ENCODE measurements at places on chromosomes 12 and 14. TPM values are rescaled to one million over a fixed set of nuclear protein-coding genes. Genes with fewer than 3 reads are reported as not detected.

The HCAR3 gene
- not detected for total RNA-seq

The PLEKHG7 gene
- 1.5 TPM for total RNA-seq

GRCh38 chr12:70948976-70949336 lies 28.4 kb upstream of the PTPRR start:
- H3K27ac ChIP-seq = no peak overlapping the region
- no peak overlapping the region for H3K4me3 ChIP-seq
- H3K4me1 ChIP-seq = no peaks in the 10 kb centered on the region
- no peak for DNase-seq

The CACNA2D4 gene
- 7.3 TPM for total RNA-seq

The KCNK13 gene
- 1.4 TPM for total RNA-seq

GRCh38 chr14:65006261-65006721 lies 19.6 kb downstream of the FNTB start:
- no peak overlapping the region for H3K27ac ChIP-seq
- H3K36me3 ChIP-seq = peaks cover 7% of the 10 kb centered on the region
- H3K4me1 ChIP-seq = no peaks in the 10 kb centered on the region
- DNase-seq = peak; percentile 62
- H3K4me3 ChIP-seq = no peak overlapping the region
- no peaks in the 10 kb centered on the region for H3K27me3 ChIP-seq

The RDH5 gene
- total RNA-seq = 11.1 TPM

- no peaks in the 10 kb centered on the region for H3K4me1 ChIP-seq
- no peak for DNase-seq
- no peaks in the 10 kb centered on the region for H3K36me3 ChIP-seq
- no peaks in the 10 kb centered on the region for H3K27me3 ChIP-seq
- no peak overlapping the region for H3K4me3 ChIP-seq
- no peak overlapping the region for H3K27ac ChIP-seq
Observed at GRCh38 chr14:101188571-101188915, 285.0 kb upstream of the RTL1 start.

GRCh38 chr14:74950795-74951442 lies 4.5 kb downstream of the PGF start:
- no peaks in the 10 kb centered on the region for H3K27me3 ChIP-seq
- no peaks in the 10 kb centered on the region for H3K36me3 ChIP-seq
- no peak overlapping the region for H3K4me3 ChIP-seq
- no peaks in the 10 kb centered on the region for H3K4me1 ChIP-seq

The LPAR5 gene
- total RNA-seq = 4.9 TPM

The SDSL gene
- total RNA-seq = 22.8 TPM

- DNase-seq = no peak
- H3K4me3 ChIP-seq = no peak overlapping the region
- H3K4me1 ChIP-seq = no peaks in the 10 kb centered on the region
Observed at GRCh38 chr12:72141381-72141780, 130.8 kb upstream of the TRHDE start.

- DNase-seq = peak; percentile 97
- peaks cover 4% of the 10 kb centered on the region for H3K36me3 ChIP-seq
- peaks cover 4% of the 10 kb centered on the region for H3K4me1 ChIP-seq
- no peaks in the 10 kb centered on the region for H3K27me3 ChIP-seq
- peak overlapping the region; percentile 97 for H3K27ac ChIP-seq
Observed at GRCh38 chr12:109461846-109462756, 15.0 kb downstream of the KCTD10 start.

- no peak overlapping the region for H3K4me3 ChIP-seq
- H3K27ac ChIP-seq = peak overlapping the region; percentile 40
- H3K4me1 ChIP-seq = peaks cover 7% of the 10 kb centered on the region
- H3K36me3 ChIP-seq = no peaks in the 10 kb centered on the region
- no peaks in the 10 kb centered on the region for H3K27me3 ChIP-seq
- no peak for DNase-seq
Observed at GRCh38 chr12:91817517-91817916, 328.1 kb downstream of the BTG1 start.

The MYH7 gene
- 0.06 TPM for total RNA-seq

GRCh38 chr14:22837114-22837749 lies 847 bp downstream of the MMP14 start:
- no peaks in the 10 kb centered on the region for H3K27me3 ChIP-seq
- peak overlapping the region; percentile 92 for H3K4me3 ChIP-seq
- peak; percentile 69 for DNase-seq
- no peaks in the 10 kb centered on the region for H3K4me1 ChIP-seq

The ACOT4 gene
- 3.1 TPM for total RNA-seq

DNA sequence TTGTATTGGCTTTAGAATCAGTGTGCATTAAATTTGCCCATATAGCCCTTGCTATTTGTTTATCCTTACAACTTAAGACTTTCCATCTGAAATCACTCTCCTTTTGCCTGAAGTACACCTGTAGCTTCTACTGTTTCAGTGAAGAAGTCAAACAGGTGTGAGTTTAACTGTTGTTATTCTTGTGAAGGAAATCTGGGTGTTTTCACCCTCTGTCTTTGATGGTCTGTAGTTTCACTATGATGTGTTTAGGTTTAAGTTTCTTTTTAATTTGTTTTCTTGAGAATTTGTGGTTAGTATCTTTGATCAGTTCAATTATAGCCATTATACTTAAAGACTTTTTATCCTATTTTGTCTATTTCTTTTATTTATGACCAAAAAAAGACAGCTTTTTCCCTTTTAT lies 68.9 kb upstream of the BBS10 start:
- no peaks in the 10 kb centered on the region for H3K27me3 ChIP-seq
- no peak overlapping the region for H3K27ac ChIP-seq
- no peak overlapping the region for H3K4me3 ChIP-seq
- no peaks in the 10 kb centered on the region for H3K4me1 ChIP-seq

The INSM2 gene
- not detected for total RNA-seq

The SLC2A13 gene
- total RNA-seq = 18.6 TPM

GRCh38 chr14:23045419-23046357 lies 3.7 kb downstream of the PSMB11 start:
- no peaks in the 10 kb centered on the region for H3K36me3 ChIP-seq
- no peaks in the 10 kb centered on the region for H3K27me3 ChIP-seq
- H3K4me3 ChIP-seq = no peak overlapping the region
- no peaks in the 10 kb centered on the region for H3K4me1 ChIP-seq
- DNase-seq = no peak
- no peak overlapping the region for H3K27ac ChIP-seq

- no peak for DNase-seq
- H3K27ac ChIP-seq = no peak overlapping the region
- no peak overlapping the region for H3K4me3 ChIP-seq
- no peaks in the 10 kb centered on the region for H3K27me3 ChIP-seq
Observed at GRCh38 chr12:87283886-87284285, 745.3 kb downstream of the C12orf50 start.

DNA sequence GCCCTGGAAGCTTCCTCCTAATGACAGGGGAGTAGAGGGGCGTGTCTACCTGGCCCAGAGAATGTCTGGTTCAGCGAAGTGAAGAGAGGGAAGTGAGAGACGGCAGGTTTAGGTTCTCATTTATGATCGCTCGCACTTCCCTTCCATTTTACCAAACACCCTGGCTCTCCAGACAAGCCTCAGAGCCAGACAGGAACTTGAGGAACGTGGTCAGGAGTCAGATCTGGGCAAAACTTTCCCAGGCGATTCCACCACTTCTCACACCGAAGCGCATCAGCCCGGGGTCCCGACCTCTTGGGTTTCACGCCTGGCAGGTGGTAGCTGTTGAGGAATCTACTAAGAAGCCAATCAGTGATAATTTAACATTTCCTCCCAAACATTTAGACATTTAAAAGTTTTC lies 21.3 kb downstream of the ACTN1 start:
- no peaks in the 10 kb centered on the region for H3K27me3 ChIP-seq
- peaks cover 10% of the 10 kb centered on the region for H3K4me1 ChIP-seq
- DNase-seq = no peak
- H3K4me3 ChIP-seq = no peak overlapping the region

The ADAMTS20 gene
- not detected for total RNA-seq

The TULP3 gene
- 23.0 TPM for total RNA-seq

The ACVRL1 gene
- total RNA-seq = 88.4 TPM

DNA sequence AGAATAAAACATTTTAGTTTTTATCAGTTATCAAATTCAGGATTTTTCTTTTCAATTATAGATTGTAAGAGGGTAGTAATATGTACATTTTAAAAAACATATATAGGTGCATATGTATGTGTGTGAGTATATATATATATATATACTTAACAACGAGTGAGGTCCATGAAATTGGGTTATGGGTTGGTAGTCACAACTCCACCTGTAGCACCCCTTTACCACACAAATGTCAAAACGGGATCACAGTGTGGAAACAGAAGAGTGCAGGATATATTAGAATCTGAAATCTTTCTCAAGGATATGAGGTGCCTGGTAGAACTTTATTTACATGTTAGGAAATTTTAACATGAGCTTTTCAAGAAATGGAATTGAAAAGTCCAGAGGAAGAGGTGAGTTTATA lies 31.3 kb downstream of the MIA2 start:
- H3K27ac ChIP-seq = no peak overlapping the region
- no peaks in the 10 kb centered on the region for H3K4me1 ChIP-seq
- DNase-seq = peak; percentile 50
- H3K36me3 ChIP-seq = no peaks in the 10 kb centered on the region
- no peak overlapping the region for H3K4me3 ChIP-seq

DNA sequence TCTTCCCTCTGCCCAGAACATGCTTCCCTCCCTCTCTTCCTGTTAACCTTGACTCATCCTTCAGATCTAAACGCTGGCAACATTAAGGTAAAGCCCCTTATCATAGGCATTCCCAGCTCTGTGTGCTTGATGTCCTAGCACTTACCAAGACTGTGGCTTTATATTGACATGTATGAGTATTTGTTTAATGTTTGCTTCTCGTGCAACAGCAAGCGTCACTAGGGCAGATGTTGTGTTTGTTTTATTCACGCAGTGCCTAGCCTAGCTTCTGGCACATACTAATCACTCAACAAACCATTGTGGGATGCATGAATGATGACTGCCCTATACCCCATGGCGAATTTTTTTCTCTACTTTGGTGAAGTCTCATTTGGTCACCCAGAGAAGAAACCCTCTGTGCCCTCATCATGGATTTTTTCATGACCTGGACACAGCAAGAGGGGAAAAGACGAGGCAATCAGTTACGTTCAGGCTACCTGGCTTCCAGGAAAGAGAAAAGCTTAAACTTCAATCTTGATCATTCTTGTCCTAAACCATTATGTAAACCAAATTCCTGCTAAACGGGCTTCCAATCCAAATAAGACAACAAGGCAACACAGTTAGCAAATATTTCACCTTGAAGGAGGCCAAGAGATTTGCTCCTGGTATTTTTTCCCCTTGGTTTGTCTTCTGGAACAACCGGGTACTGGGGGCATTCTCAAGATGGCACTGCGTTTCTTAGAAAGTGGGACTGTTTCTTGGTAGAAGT lies 47.9 kb upstream of the SOCS2 start:
- H3K36me3 ChIP-seq = no peaks in the 10 kb centered on the region
- no peaks in the 10 kb centered on the region for H3K27me3 ChIP-seq
- DNase-seq = no peak
- H3K4me3 ChIP-seq = no peak overlapping the region
- H3K27ac ChIP-seq = no peak overlapping the region

DNA sequence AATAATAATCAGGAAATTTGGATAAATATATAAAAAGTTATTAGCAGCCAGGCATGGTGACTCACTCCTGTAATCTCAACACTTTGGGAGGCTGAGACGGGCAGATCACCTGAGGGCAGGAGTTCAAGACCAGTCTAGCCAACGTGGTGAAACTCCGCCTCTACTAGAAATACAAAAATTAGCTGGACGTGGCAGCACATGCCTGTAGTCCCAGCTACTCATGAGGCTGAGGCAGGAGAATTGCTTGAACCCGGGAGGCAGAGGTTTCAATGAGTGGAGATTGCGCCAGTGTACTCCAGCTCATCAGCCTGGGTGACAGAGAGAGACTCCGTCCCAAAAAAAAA lies 64.5 kb downstream of the SYT1 start:
- H3K4me3 ChIP-seq = no peak overlapping the region
- no peaks in the 10 kb centered on the region for H3K4me1 ChIP-seq
- no peak overlapping the region for H3K27ac ChIP-seq
- H3K27me3 ChIP-seq = no peaks in the 10 kb centered on the region
- no peaks in the 10 kb centered on the region for H3K36me3 ChIP-seq
- DNase-seq = no peak

DNA sequence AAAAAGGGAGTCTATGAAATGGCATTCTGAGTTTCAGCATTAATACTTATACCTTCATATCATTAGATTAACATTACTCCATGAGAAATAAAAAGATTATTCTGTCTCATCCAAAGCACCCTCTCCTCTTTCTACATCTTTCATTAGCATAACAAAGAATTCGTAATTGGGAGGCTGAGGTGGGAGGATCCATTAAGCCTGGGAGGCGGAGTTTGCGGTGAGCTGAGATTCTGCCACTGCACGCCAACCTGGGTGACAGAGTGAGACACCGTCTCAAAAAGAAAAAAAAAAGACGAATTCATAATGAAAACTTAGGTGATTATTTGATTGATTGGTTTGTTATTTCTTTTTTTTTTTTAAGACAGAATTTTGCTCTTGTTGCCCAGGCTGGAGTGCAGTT lies 1.8 kb upstream of the CDK17 start:
- no peak for DNase-seq
- no peaks in the 10 kb centered on the region for H3K27me3 ChIP-seq
- H3K36me3 ChIP-seq = no peaks in the 10 kb centered on the region
- peak overlapping the region; percentile 98 for H3K4me3 ChIP-seq
- peaks cover 7% of the 10 kb centered on the region for H3K4me1 ChIP-seq

GRCh38 chr12:27334042-27334720 lies 1.5 kb downstream of the BMAL2 start:
- no peak for DNase-seq
- peak overlapping the region; percentile 57 for H3K4me3 ChIP-seq
- no peaks in the 10 kb centered on the region for H3K27me3 ChIP-seq

- no peak for DNase-seq
- H3K36me3 ChIP-seq = no peaks in the 10 kb centered on the region
- no peak overlapping the region for H3K27ac ChIP-seq
- no peak overlapping the region for H3K4me3 ChIP-seq
- H3K4me1 ChIP-seq = no peaks in the 10 kb centered on the region
Observed at GRCh38 chr14:51691176-51691575, 39.5 kb downstream of the FRMD6 start.

- H3K36me3 ChIP-seq = no peaks in the 10 kb centered on the region
- H3K4me1 ChIP-seq = no peaks in the 10 kb centered on the region
- H3K27me3 ChIP-seq = no peaks in the 10 kb centered on the region
- H3K27ac ChIP-seq = no peak overlapping the region
- peak overlapping the region; percentile 59 for H3K4me3 ChIP-seq
- DNase-seq = no peak
Observed at GRCh38 chr14:21192447-21192822, 36.6 kb upstream of the OR5AU1 start.

- no peak overlapping the region for H3K27ac ChIP-seq
- H3K27me3 ChIP-seq = no peaks in the 10 kb centered on the region
- DNase-seq = no peak
- no peaks in the 10 kb centered on the region for H3K4me1 ChIP-seq
- no peaks in the 10 kb centered on the region for H3K36me3 ChIP-seq
- H3K4me3 ChIP-seq = no peak overlapping the region
Observed at GRCh38 chr14:24847568-24848095, 202.3 kb downstream of the STXBP6 start.

- no peak overlapping the region for H3K4me3 ChIP-seq
- no peak overlapping the region for H3K27ac ChIP-seq
- no peaks in the 10 kb centered on the region for H3K27me3 ChIP-seq
- no peak for DNase-seq
- H3K36me3 ChIP-seq = no peaks in the 10 kb centered on the region
Observed at GRCh38 chr14:103744621-103745395, 29.2 kb downstream of the ZFYVE21 start.

Data from kidney (tissue), 22 donors.